GM13977 (cell line): ENCODE measurements at places on chromosomes 4 and X.

GRCh38 chr4:10342866-10343265 is 114.4 kb downstream of the ZNF518B start:
- no peak for DNase-seq

DNA sequence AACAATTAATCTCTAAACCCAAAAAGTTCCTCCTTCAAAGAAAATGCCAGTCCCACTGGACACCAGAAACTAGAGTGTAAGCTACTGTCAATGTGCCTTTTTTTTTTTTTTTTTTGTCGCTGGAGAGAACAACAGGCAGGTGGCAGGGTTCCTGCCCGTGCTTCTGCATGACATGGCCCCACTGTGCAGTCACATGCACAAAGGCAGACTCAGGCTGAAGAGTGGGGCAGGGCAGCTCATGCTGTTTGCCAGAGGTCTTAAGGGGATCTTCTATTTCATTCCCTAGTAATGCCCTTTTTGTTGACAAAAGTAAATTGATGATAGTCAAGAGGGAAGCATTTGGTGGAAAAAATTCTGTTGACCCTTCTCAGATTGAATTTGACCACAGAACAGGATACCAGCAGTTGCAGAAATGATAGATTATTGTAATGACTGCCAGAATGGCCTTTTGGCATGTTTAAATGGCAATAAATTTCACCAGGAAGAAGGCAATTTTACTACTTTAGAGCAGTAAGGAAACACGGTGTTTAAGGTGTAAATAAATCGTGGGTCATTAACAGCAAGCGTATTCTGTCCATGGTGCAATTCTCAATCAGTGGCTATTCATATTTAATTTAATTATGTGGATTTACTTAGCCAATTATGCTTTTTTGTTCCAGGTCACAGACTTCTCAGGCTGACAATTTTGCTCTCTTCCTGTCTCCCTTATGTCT is 80.9 kb downstream of the NKX6-1 start:
- no peak for DNase-seq

GRCh38 chr4:55123791-55124190 is 1.6 kb downstream of the KDR start:
- DNase-seq: no peak

DNA sequence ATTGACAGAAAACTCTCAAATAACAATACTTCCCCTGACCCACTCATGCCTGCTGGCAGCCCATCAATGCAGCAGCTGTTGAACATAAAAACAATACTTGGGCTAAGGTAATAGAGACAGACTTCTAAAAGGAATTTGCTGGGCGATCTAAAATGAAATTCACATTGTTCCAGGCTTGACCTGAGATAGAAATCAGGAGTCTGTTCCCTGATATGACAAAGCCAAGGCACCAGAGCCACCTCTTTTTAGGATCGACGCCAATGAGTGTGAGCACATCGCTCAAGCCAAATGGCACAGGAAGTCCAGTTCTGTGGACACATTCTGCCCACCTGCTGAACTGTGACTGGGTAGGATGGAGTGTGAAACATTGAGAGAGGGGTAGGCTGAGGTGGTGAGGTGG is 4.9 kb downstream of the SEPTIN11 start:
- no peak for DNase-seq

DNA sequence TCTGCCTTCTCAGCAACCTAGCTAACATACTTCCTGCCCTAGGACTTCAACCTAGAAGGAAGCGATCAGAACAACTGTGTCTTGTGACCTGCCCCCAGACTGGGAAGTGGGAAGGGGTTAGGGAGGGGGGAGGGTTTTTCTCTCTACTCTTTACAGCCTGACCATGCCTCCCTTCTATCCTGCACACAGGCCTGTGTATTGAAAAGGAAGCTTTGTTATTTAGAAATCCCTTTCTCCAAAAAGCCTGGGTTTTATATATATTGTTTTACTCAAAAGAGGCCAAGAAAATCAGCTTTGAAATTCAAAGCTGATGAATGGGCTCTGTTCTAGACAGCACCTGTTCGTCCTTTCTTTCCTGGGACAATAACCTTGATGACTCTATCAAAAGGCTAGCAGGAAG is 35.2 kb upstream of the SMS start:
- DNase-seq: no peak

DNA sequence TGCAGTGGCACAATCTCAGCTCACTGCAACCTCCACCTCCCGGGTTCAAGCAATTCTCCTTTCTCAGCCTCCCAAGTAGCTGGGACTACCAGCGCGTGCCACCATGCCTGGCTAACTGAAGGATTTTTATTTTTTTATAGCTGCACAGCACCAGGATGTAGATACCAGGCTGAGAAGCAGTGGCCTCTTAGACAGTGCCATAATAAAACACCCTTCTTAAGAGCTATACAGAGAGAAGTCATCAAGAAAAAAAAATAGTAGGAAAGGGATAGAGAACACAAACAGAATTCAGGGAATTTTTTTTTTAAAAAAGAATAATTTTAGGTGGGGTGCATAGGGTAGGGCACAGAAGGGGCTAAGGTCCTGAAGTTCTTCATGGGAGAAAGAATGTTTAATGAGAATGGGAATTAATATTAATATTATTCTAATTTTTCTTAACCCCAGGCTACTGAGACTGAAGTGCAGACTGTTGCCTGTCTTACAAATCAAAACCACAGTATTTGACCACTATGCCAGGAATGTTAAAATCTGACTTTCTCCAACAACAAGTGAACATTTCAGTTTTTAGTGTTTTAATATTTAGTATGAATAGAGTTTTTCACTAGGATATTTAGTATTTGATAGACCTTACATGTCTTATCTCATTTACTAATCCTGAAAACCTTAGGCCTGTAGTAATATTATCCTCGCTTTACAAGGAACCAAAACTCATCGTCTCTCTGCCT is 146.7 kb downstream of the KCNIP4 start:
- no peak for DNase-seq

DNA sequence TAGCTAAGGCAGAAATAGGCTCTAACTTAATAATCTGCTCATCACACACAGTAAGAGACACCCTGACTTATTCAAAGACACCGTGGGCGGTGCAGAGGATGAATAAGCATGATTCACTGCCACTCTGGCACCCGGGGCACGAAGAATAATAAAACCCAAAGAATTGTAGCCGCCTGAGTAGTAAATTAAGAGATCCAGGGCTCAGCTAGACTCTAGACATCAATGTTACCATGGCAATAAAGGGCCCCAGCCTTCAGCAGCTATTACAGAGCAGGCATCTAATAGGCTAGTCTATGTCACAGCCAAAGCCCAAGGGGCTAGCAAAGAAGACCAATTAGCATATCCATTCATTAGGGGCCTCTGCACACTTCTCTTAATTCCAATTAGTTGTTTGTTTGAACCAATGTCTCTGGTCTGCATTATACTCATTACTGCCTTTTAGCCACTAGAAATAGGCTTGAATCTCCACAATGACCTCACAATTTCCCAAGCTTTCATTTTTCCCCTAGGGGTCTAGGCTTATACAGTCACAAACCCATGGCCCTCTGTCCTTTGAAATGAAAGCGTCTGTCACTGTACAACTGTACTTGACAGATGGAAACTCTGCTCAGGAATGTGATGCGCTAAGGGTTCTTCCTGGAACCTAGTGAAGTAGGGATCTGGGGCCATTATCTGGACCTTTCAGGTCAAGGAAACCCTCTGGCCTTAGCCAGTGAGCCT is 3.0 kb upstream of the ATP1B4 start:
- no peak for DNase-seq

DNA sequence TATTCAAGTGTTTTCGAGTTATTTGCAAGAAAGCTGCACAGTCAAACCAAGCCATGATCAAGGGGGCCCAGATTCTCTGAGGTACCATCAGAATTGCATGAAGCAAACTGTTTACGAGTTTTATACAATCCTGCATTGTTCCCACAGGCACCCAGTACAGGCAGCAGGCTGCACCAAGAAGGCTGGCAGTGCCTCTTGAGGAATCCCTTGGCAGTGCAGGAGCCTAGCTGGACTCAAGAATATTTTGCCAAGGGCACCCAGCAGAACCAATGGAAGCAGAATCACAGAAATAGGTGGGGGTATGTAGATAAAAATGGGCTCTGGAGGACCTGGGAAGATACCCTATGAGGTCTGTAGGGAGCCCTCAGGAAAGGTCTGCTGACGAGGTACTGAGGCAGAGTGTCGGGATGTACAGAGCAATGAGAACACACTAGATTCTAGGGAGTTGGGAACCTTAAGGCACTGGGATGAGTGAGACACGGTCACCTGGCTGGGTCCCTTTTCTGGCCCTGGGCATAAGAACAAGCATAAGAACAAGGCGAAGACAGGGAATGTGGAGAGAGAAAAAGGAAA is 2.5 kb upstream of the PLP1 start:
- DNase-seq: no peak

- no peak for DNase-seq
These were observed 46.6 kb downstream of the TSPAN7 start for GRCh38 chrX:38607976-38608375.

DNA sequence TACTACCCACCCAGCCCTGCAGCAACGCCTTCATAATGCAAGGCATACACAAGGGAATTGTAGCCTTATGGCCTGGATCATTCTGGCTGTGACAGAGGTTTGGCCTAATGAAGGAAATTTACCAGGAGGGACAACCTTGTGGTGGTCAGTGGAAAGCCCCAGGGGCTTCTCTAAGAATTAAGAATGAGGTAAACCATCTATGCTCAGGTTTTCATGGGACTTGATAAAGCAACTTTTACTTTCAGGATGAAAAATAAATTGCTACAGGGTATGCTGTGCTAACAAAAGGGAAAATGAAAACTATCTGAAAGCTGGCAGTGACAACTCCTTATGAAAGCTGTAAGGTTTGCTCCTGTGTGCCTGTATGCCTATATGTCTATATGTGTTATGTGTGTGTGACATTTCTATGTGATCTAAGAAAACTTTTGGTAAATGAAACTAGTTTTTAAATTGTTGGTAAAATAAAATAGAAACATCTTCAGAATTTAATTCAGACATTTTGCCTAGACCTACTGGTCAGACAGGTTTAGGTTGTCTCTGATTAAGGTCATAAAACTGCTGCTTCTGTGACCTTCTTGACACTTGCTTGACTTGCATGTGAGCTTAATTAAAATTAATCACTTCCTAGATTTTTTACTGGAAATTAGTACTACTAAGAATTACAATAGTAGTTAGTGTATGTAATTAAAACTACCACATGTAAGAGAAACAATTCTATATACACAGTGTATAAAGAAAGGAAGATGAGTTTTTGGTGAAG is 19.9 kb upstream of the TXK start:
- peak; percentile 9 for DNase-seq

DNA sequence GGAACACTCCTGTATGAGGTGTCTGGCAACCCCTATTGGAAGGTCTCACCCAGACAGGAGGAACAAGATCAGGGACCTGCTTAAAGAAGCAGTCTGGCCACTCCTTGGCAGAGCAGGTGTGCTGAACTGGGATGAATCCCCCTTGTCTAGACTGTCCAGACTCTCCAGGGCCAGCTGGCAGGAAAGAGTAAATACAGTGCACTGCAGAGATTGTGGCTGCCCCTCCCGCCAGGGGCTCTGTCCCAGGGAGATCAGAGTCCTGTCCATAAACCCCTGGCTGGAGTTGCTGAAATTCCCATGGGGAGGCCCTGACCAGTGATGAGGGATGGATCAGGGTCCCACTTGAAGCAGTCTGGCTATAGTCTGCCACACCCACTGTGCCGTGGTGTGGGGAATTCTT is 17.7 kb downstream of the STPG2 start:
- no peak for DNase-seq

GRCh38 chr4:121056066-121056465 is 16.3 kb downstream of the NDNF start:
- DNase-seq: no peak

DNA sequence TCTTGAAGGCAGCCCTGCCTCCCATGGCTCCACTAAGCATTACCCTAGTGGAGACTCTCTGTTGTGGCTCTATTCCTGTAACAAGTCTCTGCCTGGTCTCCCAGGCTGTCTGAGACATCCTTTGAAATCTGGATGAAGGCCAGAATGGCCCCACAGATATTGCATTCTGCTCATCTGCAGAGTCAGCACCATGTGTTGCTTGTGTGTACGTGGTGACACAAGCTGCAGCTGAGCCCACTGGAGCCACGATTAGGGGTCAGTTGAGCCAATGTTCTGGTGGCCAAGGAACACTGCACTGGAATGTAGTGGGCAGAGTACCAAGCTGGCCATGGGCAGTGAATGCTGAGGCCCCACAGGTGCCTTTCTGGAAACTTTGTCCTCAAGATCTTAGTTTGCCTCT is 29.2 kb downstream of the GRID2 start:
- no peak for DNase-seq

DNA sequence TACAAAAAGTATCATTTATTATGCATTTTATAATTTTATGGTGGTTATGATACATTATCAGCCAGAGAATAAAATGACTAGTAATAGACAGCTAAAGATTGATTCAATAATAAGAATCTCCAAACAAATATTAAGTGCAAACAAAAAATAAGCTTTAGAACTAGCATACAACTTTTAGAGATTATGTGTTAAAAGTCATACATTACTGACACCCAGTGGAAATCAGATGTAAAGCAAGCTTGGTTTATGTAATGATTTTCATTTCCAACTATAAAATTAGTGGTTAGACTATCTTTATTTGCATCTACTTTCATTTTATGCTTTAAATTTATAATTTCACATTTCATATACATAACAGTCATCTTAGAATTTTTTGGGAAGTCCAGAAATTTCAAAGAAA is 57.7 kb downstream of the IL13RA2 start:
- peak; percentile 12 for DNase-seq

DNA sequence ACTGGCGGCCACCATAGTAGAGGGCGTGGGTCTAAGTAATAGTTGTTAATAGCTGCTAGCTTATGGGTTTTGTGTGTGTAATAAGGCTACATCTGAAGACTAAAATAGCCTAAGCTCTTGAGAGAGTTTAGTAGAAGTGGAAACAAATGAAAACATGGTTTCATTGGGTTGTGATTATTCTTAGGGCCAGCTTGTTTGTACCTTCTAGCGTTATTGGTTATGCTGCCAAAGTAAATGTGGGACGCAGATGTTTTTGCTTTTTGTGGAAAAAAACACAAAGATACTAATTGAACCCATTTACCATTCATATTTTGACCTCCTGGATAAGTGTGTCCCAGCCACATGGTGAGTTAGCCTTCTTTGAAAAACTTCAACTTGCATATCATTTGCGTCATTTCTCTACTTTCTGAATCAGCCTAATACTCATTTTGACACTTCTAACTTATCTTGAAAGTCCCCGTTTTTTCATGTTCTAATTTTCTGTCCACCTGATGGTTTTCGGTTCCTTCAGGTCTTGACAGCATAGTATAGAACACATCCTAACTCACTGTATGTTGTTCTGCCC is 305.3 kb downstream of the FRMPD4 start:
- DNase-seq: peak; percentile 36

GRCh38 chr4:70930530-70931256 is 28.5 kb downstream of the MOB1B start:
- no peak for DNase-seq

- DNase-seq: no peak
These were observed 992.6 kb downstream of the NLGN4X start for GRCh38 chrX:5236096-5236495.

DNA sequence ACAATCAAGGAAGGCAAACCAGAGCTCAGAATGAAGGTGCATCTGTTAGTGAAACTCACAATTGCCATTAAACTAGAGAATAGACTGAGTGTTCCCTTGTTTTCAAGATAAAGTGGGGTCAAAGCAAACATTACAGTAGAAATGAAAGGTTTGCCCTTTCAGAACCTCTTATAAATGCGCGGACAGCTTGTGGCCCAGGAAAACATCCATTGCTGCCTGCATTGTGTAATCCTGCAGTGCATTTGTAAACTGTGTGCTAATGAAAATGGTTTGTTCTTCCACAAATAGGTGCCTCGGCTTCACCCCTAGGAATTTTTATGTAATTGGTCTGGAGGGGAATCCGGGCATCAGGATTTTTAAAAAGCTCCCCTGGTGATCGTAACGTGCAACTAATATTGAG is 62.8 kb downstream of the SNX25 start:
- DNase-seq: no peak
